ENCODE measurements at places on chromosomes 7 and 10. TPM values are rescaled to one million over a fixed set of nuclear protein-coding genes. Genes with fewer than 3 reads are reported as not detected.

The NOS3 gene
- 12.6 TPM for total RNA-seq

DNA sequence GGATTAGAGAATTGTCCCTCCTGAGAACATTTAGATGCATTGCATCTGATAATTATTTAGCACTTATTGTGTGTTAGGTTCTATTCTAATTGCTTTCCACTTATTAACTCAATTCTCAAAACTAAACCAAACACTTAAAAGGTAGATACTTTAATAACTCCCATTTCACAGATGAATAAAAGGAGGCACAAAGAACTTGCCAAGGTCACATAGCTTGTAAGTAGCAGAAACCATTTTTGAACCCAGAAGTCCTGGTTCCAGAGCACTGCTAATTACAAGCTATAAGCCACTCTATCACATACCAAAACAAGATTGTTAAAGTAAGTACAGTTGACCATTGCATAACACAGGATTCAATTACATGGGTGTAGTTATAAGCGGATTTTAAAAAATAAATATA, 164.9 kb downstream of the CPED1 start:
- no peak for DNase-seq

The AGR2 gene
- total RNA-seq, result 979 TPM

GRCh38 chr7:99457650-99458493, 8.1 kb downstream of the ATP5MF start:
- DNase-seq, result no peak

- no peak for DNase-seq
Observed at GRCh38 chr7:157228864-157229422, 90.2 kb downstream of the UBE3C start.

The LRRC4 gene
- 3.8 TPM for total RNA-seq

DNA sequence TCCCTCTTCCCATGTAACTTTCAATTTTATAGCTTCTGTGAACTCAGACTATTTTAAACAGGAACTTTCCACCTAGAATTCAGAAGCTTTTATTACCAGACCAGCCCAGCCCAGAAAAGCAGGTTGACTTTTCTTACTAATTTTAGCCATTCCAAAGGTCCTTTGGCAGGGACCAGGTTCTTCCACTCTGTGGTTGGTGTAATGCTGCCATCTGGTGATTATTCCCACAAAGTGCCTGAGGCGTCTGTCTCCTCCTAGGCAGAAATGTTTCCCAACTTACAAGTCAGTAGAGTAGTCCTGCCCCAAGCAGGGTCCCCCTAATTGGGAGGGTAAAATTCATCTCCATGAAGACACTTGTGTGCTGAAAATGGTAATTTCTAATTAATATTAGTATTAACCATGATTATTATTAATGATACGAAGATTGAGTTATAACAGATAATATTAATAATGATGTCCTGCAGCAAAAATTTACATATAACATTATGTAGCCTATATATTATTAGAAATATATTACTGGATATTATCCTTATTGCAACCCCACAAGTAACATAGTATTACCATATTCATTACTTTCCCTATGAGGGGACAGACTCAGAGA, 53.0 kb upstream of the PPP1R17 start:
- peak; percentile 61 for DNase-seq

The HMX2 gene
- total RNA-seq, result 0.69 TPM

DNA sequence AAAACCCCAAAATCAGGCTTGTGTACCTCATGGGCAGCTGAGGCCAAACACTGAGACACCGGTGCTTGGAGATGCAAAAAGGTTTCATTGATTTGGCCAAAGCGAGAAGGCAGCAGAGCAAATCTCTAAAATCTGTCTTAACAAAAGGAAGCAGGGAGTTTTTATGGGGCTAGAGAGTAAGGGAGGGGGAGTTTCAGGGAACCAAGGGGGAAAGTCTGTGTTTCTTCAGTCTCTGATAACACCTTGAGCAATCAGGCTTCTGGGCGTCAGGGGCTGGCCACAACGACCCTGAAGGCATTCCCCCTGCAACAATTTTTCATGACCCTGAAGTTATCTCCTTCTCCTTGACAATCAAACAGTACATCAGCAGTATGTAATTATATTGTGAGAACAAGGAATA, 2.7 kb upstream of the ZNF786 start:
- no peak for DNase-seq

- no peak for DNase-seq
Observed at GRCh38 chr7:105245398-105246114, 143.2 kb downstream of the SRPK2 start.

GRCh38 chr7:126937171-126937570, 315.6 kb downstream of the GRM8 start:
- no peak for DNase-seq

GRCh38 chr10:124536496-124537050, 75.0 kb downstream of the LHPP start:
- DNase-seq, result no peak

The ZNF485 gene
- total RNA-seq, result 3.3 TPM

GRCh38 chr7:131325179-131325840, 2.4 kb upstream of the MKLN1 start:
- DNase-seq, result no peak

DNA sequence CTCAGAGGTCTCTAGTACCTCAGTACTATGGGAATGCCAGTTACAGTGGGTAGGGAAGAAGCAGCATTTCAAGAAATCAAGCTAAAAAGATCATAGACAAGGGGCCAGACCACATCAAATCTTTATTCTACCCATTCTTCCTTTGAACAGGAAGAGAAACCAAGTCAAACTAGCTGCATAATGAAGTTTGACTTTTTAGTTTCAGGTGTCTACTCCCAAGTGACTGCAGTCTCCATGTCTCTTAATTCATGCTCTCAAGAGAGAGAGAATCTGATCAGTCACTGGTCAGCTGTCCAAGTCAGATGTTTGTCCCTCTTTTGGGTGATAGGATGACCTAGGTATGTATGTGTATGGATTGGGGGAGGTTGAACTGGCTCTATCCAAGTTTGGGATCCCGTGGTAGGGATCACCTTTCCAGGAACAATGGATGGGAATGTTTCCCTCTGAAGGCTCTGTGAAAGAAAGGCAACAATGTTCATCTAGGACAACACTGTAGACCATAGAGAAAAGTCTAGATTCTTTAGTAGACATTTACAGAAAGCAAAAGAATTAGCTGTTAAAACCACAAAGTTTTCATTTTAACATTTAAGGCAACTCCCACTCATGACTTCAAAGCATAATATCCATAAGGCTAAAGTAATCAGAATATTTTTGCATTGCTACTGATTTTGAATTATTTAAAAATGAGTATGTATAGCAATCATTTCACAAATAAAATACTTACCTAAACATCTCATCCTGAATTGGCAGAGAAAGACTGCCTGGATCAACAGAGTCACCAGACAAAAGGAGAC, 30.1 kb upstream of the PRTFDC1 start:
- no peak for DNase-seq

The SYNPO2L gene
- 0.49 TPM for total RNA-seq

- no peak for DNase-seq
Observed at GRCh38 chr7:157656195-157656769, 319.5 kb downstream of the DNAJB6 start.

DNA sequence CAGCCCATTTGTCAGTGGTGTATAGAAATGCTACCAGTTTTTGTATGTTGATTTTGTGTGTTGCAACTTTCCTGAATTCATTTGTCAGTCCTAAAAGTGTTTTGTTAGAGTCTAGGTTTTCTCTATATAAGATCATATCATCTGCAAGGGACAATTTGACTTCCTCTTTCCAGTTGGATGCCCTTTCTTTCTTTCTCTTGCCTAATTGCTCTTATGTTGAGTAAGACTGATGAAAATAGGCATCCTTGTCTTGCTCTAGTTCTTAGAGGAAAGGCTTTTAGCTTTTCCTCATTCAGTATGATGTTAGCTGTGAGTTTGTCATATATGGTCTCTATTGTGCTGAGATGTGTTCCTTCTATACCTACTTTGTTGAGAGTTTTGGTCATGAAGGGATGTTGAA, 161.7 kb upstream of the TPK1 start:
- DNase-seq, result no peak

DNA sequence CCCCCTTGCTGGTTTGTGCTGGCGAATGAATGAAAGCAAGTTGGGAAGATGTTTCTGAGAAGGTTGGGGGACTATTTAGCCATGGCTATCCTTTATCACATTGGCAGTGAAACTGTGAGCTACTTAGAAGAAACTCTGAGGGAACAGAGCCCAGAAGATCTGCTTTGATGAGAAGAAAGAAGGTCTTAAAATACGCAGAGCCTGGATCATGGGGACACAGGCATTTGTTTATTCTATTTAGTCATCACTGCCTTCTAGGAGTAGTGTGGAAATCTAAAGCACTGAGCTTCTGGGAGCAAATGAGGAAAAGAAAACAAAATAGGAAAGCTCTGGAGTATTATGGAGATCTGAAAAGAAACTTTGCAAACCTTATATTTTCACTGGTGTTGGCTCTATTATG, 28.5 kb downstream of the CPED1 start:
- DNase-seq, result no peak

The SPRN gene
- total RNA-seq, result not detected

- no peak for DNase-seq
Observed at GRCh38 chr10:91104193-91105041, 116.0 kb upstream of the PCGF5 start.
